T-cell (primary cell): ENCODE measurements at places on chromosomes 5 and 9. TPM values are rescaled to one million over a fixed set of nuclear protein-coding genes. Genes with fewer than 3 reads are reported as not detected.

Gene SPATA6L
- total RNA-seq = 3.3 TPM

Gene CEL
- total RNA-seq = 9.0 TPM

GRCh38 chr5:29930316-29930715 lies 1263.2 kb upstream of the CDH6 start:
- DNase-seq = no peak

DNA sequence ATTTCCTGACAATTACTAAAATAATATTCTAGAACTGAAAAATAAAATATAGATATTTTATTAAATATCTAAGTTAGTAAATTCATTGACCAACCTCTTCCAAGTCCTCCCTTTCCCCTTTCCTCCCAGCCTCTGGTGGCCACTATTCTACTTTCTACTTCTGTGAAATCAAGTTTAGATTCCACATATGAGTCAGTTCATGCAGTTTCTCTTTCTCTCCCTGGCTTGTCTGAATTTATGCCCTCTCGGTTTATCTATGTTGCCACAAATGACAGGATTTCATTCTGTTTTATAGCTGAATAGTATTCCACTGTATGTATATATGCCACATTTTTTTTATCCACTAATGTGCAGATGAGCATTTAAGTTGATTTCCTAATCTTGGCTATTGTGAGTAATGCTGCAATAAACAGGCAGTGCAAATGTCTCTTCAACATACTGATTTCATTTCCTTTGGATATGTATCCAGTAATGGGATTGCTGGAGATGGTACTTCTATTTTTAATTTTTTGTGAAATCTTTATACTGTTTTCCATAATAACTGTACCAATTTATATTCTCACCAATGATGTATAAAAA lies 52.3 kb downstream of the WDR36 start:
- no peak for DNase-seq

- no peak for DNase-seq
Measured at GRCh38 chr5:54637654-54638053, 120.1 kb downstream of the SNX18 start.

Gene HBEGF
- 1.9 TPM for total RNA-seq

Gene HK3
- 0.30 TPM for total RNA-seq

DNA sequence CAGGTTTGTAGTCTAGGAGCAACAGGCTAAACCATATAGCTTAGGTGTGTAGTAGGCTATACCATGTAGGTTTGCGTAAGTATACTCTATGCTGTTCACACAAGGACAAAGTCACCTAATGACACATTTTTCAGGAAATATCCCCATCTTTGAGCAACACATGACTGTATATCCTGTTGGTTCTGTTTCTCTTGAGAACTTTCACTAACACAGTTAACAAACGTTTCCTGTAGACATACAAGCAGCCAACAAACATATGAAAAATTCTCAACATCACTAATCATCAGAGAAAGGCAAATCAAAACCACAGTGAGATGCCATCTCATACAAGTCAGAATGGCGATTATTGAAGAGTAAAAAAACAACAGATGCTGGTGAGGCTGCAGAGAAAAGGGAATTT lies 68.2 kb downstream of the NR2F1-AS1 start:
- DNase-seq = no peak

GRCh38 chr9:132864691-132865090 lies 13.4 kb downstream of the AK8 start:
- no peak for DNase-seq

DNA sequence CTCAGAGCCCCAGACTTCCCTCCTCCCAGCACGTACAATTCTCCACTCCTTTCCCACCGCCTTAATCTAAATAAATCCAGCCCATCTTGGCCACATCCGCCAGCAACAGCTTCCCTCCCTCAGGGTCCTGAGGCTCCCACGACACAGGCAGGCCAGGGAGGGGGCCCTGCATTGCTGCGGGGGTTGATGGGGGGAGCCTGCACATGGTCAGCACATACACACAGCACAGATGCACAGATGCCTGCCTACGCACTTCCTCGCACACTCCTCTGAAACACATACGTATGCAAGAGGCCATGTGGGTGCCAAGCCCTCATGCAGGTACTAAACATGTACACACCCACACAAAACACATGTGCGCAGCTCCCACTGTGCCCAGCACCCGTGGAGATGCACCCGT lies 14.8 kb downstream of the PDGFRB start:
- no peak for DNase-seq

Gene FNIP1
- total RNA-seq = 32.7 TPM

DNA sequence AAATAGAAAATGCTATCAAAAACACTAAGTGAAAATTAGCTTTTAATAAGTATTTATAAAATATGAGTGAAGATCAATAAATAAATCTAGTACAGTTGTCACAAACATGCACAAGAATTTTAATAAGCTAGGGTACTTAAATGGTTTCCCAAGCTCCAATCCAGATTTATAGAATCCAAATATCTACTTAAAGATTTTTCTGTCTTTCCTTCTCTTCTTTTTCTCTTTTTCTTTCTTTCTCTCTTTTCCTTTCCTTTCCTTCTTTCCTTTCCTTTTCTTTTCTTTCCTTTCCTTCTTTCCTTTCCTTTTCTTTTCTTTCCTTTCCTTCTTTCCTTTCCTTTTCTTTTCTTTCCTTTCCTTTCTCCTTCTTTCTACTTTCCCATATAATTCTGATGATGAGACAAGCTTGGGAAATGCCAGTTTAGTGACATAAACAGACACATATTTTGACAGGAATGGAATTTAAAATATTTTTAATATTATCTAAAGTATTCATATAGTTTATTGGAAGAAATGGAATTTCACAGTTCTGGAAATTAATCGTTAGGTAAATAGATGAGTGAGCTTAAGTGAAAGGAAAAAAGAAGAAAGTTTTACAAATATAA lies 832.8 kb downstream of the NR2F1-AS1 start:
- DNase-seq = no peak

DNA sequence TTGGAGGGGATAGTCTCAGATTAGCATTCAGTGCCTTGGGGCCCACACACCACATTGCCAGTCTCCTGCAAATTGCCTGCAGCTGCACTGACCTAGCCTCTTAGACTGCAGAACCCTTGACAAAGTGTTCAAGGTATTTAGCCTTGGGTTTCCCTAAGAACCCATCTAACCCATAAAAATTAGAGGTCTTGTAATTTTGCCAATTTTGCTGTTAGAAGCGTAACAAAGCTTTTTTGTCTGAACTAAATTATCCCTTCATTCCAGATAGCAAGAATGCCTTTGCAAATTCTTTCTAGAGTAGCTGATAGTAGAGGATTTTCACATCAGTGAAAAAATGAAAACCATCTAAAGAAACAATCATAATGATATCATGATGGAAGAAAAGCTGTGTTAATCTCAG lies 74.0 kb upstream of the CCNG1 start:
- DNase-seq = no peak
